ENCODE measurements at places on chromosomes 11 and 22. TPM values are rescaled to one million over a fixed set of nuclear protein-coding genes. Genes with fewer than 3 reads are reported as not detected.

- DNase-seq, result peak; percentile 94
Measured at GRCh38 chr22:50305923-50306566, 1.4 kb downstream of the PLXNB2 start.

GRCh38 chr22:49934160-49934890, 15.9 kb downstream of the CRELD2 start:
- no peak for DNase-seq

- DNase-seq, result no peak
Measured at GRCh38 chr11:57399972-57400578, 9.6 kb upstream of the PRG2 start.

- no peak for DNase-seq
Measured at GRCh38 chr11:34627197-34627596, 6.3 kb downstream of the EHF start.

- no peak for DNase-seq
Measured at GRCh38 chr11:59756558-59756840, 1.3 kb downstream of the STX3 start.

DNA sequence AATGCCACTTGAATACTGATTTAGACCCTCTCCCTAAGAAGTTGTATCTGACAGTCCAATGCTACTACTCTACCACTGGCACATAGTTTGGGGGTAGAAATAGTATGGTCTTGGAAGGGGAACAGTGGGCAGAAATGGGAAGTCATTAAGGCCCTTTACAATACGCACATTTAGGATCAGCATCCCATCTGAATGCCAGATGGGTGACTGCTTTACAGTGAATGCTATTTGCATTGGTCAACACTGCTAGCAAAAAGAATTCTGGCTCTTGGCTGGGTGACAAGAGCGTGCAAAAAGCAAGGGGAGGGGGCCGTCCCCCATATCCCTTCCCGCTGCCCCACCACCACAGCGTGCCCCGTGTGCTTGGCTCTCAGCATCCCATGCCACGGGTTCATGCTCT, 104.7 kb upstream of the BID start:
- no peak for DNase-seq

- DNase-seq, result no peak
Measured at GRCh38 chr11:125588505-125588904, 4.1 kb upstream of the STT3A start.

DNA sequence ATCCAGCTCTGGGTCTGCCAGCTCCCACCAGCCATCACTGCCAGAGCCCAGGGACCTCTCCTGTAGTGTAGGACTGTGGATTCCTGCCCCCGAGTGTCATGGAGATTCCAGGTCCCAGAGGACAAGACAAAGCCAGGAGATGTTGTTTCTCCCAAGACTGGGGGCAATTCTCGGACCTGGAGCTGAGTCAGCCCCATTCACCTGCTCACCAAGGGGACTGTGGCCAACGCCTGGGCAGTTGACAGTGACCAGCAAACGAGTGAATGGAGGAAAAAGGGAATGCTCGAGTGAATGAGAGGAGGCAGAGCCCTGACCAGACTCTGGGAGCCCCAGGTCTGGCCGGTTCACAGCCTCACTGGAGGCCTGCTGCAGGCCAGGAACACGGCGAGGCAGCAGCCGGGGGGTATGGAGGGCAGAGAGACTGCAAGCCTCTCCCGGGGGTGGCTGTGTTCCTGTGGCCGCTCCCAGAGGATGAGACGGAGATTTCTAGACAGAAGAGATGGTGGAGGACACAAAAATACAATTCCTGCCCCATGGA, 61.3 kb upstream of the PRR5 start:
- DNase-seq, result no peak

DNA sequence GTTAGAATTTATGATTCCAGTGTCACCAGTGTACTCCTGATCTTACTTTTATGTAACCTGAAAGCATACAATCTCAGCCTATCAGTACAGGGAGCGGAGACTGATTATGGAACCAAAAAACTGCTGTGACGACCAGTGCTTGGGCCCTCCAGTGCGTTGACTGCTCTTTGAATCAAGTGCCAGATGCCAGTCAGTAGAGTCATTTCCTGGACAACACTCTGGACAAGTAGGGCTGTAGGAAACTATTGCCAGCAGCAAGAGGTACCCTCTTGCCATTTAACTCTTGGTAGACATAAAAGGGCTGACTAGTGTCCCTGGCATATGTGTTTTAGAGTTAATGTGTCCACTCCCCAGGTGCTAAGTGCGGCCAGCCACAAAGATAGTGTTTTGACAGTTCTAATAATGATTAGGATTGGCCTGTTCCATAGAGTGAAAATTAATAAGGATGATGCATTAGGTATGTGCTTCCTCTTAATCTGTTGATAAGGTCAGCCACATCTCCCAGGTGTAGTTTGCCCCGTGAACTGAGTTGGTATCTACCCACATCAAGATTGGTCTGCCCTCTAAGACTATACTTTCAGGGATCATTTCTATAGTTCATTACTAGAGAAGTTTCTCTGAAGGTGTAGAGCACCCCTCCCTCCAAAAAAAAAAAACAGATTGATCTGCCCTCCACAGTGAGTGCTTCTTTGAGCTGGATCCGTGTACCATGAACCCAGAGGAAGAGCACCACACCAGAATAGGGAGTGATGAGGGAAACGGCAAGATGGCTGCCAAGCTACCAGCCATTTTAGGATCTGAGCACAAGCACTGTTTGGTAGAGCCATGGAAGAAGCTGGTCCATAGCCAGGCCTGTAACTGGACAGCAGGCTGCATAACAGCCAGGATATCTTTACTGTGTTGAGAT, 20.7 kb upstream of the AIFM3 start:
- DNase-seq, result no peak

DNA sequence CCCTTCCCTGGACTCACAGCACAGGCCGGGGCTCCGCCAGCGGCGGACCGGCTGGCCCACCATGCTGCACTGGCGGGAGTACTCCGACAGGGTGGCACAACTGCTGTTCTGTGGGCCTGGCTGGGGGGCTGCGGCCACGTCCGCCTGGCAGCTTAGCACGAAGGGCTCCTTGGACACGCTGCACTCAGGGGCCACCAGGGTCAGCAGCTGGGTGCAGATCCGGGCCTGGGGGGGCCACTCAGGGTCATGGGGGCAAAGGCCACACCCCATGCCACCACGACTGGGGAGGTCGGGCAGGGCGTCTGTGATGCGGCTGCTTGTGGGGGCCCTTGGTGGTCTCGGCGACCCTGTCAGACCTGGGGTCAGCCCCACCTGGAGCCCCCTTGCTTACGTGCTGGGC, 6.0 kb downstream of the MUC6 start:
- no peak for DNase-seq

DNA sequence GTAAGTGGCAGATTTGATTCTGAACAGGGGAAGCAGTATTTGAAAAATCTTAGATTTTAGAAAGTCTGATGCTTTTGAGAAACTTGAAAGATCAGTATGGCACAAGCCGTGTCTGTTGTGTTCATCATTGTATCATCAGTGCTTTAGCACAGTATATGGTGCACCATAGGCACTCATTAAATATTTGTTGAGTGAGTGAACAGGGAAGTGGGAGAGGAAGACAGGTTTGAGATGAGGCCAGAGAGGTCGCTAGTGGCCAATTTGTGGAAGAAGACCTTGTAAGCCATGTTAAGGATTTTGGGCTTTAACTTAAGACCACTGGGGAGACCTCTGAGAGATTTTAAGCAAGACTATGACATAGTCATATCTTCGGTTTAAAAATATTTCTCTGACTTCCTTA, 12.9 kb downstream of the CHEK1 start:
- DNase-seq, result no peak

DNA sequence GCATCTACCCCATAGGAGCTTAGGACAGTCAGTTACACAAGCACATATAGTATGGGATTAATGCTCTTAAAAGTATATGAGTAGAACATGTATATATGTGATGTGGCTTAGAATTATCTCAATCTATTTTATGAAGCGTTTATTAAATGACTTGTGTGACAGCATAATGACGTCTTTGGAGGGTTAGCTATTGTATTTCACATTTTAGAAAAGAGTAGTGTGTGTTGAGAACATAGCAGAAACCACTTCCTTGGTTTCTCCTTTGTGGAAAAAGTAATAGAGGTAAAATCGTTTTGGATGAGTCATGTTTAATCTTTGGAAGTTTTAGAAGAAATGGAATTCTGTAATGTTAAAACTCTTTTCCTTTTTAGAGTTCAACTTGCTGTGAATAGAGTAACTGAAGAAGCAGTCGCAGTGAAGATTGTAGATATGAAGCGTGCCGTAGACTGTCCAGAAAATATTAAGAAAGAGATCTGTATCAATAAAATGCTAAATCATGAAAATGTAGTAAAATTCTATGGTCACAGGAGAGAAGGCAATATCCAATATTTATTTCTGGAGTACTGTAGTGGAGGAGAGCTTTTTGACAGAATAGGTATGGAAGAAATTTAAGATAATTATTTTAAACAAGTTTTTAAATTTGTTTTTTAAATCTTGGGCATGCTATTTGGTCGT, 2.4 kb downstream of the CHEK1 start:
- no peak for DNase-seq

- peak; percentile 22 for DNase-seq
Measured at GRCh38 chr11:15935373-15935772, 421.0 kb downstream of the SOX6 start.

TTC28 gene
- total RNA-seq, result 48.5 TPM

MMP12 gene
- not detected for total RNA-seq

CRYBB2 gene
- total RNA-seq, result 0.82 TPM

DDX25 gene
- not detected for total RNA-seq

OR8D4 gene
- total RNA-seq, result 0.21 TPM

TPBGL gene
- 0.51 TPM for total RNA-seq

NRGN gene
- 2.9 TPM for total RNA-seq

ROBO4 gene
- total RNA-seq, result 23.3 TPM

TTC17 gene
- total RNA-seq, result 127 TPM

Measured in tongue (tissue), 3 donors.